AG08396 (cell line): ENCODE measurements at places on chromosomes 1 and 21.

DNA sequence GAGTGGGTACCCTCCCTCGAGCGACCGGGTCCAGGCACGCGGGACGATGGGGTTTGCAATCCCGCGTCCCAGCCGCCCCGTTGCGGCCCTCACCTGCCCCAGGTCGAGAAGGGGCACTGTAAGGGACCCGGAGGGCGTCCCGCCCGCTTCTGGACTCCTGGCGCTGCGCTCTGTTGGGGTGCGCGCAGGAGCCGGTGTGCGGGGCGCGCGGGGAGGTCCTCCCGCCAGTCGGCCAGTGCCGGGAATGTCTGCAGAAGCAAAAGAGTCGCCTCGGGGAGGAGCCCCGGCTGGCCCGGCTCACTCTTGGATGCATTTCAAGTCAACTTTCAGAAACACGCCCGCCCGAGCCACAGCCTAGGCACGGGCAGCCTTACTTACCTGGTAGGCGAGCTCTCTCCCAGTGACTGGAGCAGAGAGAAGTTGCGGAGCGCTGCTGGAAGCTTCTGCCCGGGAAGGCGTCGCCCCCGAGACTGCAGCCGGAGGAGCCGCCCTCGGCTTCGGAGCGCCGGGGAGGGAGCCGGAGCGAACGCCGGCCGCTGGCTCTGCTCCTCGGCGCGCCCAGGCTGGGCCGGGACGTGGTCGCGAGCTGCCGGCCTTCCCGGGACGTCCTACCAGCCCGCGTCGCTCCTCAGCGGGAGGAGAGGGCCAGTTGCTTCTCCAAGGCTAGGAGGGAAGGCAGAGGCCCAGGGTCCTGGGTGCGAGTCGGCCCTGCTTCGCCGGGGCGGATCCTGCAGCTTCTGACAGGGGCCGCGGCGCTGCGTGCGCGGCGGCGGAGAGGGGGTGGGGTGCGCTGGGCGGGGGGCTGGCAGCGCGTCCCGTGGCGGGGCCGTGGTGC, at the start of gene LMX1A:
Gene LMX1A (minus strand): TSS at position 739 of the 835 bp plus-strand sequence. CDS start 1,156 bp downstream, outside the sequence.
- DNase-seq = peak; percentile 38

DNA sequence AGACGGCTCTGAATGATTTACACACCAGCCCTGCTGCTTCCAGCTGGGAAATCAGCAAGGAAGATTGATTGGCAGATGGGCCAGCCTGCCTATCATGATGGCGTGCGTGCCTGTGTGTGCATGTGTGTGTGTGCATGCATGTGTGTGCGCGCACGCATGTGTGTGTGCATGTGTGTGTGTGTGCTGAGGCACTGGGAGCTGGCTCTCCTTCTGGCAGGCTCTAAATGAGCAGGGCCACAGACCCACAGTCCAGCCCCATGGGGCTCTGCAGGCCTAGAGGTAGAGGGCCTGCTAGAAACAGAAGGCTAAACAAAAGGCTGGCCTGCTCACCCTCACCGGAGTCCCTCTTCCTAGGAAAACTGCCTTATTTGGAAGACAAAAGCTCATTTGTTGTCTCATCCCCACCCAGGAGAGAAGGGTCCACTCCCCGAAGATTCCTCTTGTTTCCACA, 6.0 kb downstream of the KLHDC8A start:
- DNase-seq = no peak

DNA sequence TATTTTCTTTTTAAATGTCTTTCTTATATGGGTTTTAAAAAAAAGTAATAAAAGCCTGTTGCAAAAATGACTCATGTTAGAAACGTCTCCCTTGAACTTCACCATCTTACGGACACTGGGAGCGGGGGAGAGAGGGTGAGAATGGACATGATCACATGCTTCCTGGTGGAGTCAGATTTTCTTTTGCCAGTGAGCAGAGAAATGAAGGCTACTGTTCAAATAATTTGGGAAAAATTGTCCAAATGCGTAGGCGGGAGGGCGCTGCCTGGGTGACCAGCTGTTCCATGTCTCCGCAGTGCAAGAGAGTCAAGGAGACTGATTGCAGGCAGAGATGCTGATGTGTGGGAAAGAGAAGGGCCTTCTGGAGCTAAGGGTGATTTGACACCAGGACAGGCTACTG, 23.1 kb downstream of the EIF2D start:
- DNase-seq = peak; percentile 88

DNA sequence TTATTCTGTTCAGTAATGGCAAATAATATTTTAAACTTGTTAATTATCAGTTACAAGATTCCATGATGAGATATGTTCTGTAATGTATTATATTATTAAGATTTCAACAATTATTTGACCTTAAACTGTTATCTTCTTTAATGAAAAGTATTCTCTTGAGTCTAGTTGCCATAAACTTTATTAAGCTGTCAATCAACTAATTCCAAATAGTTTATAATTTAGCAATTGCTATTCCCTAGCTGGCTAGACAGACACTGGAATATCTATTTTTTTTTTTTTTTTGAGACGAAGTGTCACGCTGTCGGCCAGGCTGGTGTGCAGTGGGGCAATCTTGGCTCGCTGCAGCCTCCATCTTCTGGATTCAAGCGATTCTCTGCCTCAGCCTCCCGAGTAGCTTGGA, 3.8 kb downstream of the CMPK1 start:
- DNase-seq = no peak
